ENCODE measurements at places on chromosomes 6 and 20.

GRCh38 chr6:87483929-87484328 lies 11.2 kb downstream of the SLC35A1 start:
- no peak for DNase-seq

DNA sequence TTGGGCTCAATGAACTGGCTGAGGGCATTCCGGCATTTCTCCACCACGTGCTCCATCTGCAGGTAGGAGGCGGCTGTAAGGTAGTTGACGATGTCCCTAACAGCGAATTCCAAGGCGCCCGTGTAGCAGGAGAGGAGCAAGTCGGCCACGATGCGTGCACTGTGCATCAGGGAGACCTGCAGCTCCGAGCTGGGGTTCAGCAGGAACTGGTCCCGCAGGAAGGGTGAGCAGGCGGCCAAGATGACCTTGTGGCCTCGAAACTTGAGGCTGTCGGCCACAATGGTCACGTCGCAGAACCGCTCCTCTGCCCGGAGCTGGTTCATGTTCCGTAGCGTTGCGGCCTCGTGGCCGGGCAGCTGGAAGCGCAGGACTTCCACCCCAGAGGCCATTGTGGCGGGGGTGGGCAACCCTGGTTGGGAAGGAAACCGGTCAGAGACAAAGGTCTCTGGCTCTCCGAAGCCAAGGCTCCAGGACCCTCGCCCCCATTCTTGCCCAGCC lies 920 bp downstream of the ZBTB12 start:
- no peak for DNase-seq

GRCh38 chr6:7617801-7618764 lies 28.1 kb downstream of the SNRNP48 start:
- no peak for DNase-seq

GRCh38 chr6:102051001-102051400 lies 657.5 kb downstream of the GRIK2 start:
- DNase-seq, result no peak

- no peak for DNase-seq
Observed at GRCh38 chr6:146990821-146991798, 213.1 kb upstream of the STXBP5 start.

All from coronary artery (tissue), 2 donors.